ENCODE measurements at places on chromosomes 3 and 15. TPM values are rescaled to one million over a fixed set of nuclear protein-coding genes. Genes with fewer than 3 reads are reported as not detected.

THAP10 gene
- 2.7 TPM for total RNA-seq

SLC51B gene
- 0.64 TPM for total RNA-seq

MINAR1 gene
- total RNA-seq = 0.25 TPM

PTX3 gene
- not detected for total RNA-seq

SLC27A2 gene
- 56.0 TPM for total RNA-seq

GOLGA8T gene
- not detected for total RNA-seq

SLC12A8 gene
- total RNA-seq = 61.3 TPM

A4GNT gene
- total RNA-seq = not detected

GASK1A gene
- not detected for total RNA-seq

ITIH3 gene
- total RNA-seq = not detected

DLL4 gene
- total RNA-seq = 3.8 TPM

SYNM gene
- total RNA-seq = not detected

ZNF445 gene
- 2.7 TPM for total RNA-seq

BCL2A1 gene
- not detected for total RNA-seq

Measured in HT-29 (cell line).